ENCODE measurements at places on chromosomes 2 and 18. TPM values are rescaled to one million over a fixed set of nuclear protein-coding genes. Genes with fewer than 3 reads are reported as not detected.
A peak's percentile ranks its signal among the peaks of the same experiment; 100 is the strongest.

- no peak for DNase-seq
These were observed 54.2 kb downstream of the IMPA2 start for GRCh38 chr18:12035481-12035880.

GRCh38 chr2:133515271-133515670 lies 53.0 kb downstream of the NCKAP5 start:
- DNase-seq = no peak

- no peak for DNase-seq
These were observed 88.8 kb upstream of the MAP4K4 start for GRCh38 chr2:101608408-101609310.

GRCh38 chr2:28895189-28895893 lies 874 bp downstream of the WDR43 start:
- DNase-seq = peak; percentile 46

DNA sequence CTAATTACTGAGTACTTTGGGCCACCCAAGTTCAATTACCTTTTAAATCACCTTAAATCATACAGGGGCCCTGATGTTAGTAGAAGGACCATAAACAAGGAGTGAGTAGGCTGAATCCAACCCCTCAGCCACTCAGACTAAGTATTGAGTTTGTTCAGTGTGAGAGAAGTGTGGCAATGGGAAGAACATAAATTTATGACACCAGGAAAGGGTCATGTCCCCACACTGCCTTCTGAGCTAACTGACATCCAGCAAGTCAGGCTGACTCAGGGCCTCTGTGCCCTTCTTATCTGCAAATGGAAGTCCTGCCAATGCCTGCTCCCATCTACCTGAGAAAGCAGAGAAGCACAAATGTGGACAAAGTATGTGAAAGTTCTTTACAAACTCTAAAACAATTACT lies 12.9 kb downstream of the PLEKHM3 start:
- DNase-seq = no peak

GRCh38 chr2:8641301-8641965 lies 40.4 kb upstream of the ID2 start:
- DNase-seq = no peak

GRCh38 chr18:48975120-48975816 lies 24.5 kb upstream of the SMAD7 start:
- DNase-seq = no peak

DNA sequence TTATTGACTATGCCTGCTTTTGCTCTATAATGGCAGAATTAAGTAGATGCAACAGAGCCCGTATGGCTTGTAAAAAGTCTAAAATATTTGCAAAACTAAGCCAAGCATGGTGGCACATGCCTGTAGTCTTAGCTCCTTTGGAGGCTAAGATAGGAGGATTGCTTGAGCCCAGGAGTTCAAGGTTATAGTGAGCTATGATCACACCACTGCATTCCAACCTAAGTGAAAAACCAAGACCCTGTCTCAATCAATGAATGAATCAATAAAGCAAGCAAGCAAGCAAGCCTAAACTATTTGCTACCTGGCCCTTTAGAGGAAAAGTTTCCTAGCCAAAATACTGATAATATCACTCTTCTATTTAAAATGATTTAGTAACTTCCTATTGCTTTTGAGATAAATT lies 260.0 kb downstream of the OTX1 start:
- no peak for DNase-seq

DNA sequence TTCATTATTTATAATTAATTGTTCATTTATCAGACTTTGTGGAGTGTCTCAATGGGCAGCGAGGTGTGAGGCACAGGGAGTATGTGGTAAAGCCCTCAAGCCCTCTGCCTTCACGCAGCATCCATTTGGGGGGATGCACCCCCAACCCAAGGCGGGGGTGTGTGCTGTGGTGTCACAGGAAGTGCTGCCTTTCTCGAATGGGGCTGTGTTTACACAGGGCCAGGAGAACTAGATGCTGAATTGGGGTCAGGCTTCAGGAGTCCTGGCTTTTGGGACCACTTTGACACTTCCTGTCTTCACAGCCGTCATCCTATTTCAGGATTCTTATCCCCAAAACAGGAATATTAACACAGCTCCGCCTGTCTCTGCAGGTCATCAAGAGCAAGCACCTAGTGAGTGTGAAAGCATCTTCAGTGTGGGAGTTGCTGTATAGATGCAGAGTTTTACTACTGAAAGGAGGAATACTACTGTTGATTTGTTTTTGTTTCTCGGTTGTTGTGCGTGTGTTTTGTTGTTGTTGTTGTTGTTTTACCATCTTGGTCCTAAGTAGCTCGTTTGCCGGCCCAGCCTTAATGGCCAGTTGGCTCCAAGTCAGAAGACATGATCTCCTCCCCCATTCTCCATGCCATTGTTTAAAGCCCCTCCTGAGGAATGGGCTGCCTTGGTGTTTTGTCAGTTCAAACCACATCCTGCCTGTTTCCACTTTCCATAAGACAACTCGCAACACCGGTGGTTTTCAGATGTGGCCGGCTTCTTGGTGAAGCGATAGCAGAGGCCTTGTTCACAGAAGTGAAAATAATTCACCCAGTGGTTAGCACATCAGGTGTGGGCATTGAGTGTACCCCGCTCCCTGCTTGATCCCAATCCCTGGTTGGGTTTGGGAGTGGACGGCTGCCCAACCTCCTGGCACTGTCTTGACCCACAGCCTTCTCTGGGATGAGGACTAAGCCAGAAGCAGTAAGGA lies 221.3 kb downstream of the BCL2 start:
- no peak for DNase-seq

DNA sequence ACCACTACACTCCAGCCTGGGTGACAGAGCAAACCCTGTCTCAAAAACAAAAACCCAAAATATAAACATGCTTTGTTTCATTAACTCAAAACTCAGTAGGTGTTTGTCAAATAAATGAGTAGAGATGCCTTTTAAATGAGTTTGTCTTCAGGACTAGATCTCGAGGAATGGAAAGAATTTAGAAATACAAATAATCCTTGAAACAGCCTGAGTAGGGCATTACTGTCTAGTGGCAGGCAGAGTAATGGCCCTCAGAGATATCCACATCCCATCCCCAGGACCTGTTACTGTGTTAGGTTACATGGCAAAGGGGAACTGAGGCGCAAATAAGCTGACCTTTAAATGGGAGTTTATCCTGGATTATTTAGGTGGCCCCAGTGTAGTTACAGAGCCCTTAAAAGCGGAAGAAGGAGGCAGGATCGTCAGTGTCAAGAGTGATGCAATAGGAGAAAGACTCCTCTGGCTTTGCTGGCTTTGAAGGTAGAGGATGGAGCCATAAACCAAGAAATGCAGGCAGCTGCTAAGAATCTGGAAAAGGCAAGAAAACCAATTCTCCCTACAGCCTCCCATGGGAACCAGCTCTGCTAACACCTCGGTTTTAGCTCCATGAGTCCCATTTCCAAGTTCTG lies 63.0 kb downstream of the CABLES1 start:
- no peak for DNase-seq

GRCh38 chr2:169362118-169362893 lies at the start of gene LRP2:
Gene LRP2 (minus strand): TSS chr2:169362534. CDS start chr2:169362399, 135 bp downstream.
- DNase-seq = no peak

- no peak for DNase-seq
These were observed 52.8 kb upstream of the TGIF1 start for GRCh38 chr18:3397031-3397750.

DNA sequence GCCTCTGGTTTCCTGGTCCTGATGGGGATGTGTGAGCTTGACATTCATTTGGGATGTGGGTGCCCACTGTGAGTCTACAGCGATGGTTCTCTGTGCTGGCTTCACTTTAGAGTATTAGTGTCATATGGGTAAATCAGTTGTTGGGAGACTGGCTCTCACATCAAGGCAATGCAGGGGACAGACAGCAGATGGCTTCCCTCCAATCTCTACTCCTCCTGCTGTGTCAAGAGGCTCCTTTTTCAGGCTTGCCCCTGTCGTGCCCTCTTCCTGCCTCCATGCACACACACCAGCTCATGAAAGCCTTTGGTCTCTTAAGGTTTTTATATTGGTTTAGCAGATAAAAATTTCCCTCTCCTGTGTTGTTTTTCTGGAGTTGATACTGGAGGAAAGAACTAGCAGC lies 315.6 kb downstream of the RDH14 start:
- DNase-seq = no peak

- no peak for DNase-seq
These were observed 282.2 kb upstream of the ST6GAL2 start for GRCh38 chr2:107168141-107168540.

GRCh38 chr18:43596105-43596712 lies 318.9 kb upstream of the SYT4 start:
- DNase-seq = no peak

- no peak for DNase-seq
These were observed 963.6 kb downstream of the SOCS6 start for GRCh38 chr18:71252351-71252865.

DNA sequence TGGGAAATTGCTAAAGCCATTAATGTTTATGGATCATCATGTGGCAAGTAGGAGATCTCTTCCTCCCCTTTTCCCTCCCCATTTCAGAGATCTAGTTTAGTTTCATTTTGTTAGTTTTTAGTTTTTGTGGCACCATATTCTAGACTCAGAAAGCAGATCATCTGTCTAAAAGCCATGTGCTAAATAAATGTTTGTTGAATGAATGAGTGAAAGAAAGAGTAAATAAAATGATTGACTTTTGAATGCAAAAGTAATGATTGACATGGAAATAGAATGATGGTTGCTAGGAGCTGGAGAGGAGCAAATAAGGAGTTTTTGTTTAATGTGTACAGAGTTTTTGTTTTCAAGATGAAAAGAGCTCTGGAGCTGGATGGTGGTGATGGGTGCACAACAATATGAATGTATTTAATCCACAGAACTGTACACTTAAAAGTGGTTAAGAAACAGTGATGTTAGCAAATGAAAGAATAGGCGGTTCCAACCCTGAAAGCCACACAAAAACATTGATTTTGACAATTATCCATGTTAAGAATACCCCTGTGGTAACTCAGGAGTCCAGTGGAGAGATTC lies 23.6 kb downstream of the TMEM178A start:
- no peak for DNase-seq

DNA sequence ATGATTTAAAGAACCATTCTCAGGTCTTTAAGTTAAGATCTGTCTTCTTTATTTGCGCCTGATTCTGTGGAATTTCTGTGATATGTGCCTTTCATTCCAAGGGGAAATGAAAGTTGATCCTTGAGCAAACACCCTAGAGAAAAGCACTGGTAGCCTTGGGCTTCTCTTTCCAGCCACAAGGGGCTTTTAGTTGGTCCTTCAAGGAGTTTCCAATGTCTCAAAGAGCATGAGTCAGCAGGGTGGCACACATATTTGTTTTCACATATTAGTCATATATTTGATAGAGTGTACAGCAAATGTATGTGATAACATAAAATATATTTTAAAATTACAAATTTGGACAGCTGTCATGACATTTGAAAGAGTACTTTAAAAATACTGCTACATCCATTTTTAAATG lies 339.5 kb downstream of the TXNL1 start:
- no peak for DNase-seq

DNA sequence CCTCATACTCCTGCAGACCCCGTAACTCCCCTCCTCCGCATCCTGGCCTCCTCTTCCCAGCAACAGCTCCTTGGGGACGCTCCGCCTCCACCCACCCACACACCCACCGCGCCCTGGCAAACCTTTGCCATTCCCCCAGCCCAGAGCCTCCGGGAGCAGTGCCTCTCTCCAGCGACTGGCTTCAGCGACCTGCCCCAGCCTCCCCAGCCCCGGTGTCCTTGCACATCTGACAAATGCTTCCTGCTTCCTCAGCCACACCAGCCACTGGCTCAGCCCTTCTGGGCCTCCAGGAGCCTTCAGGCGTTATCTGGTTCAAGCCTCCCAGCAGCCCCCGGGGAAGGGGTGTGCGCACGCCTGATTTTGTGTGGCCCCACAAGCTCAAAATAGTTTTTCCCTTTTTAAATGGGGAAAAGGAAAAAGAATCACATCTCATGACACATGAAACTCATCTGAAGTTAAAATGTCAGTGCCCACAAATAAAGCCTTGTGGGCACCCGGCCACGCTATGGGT lies 14.2 kb downstream of the ESPNL start:
- no peak for DNase-seq

DNA sequence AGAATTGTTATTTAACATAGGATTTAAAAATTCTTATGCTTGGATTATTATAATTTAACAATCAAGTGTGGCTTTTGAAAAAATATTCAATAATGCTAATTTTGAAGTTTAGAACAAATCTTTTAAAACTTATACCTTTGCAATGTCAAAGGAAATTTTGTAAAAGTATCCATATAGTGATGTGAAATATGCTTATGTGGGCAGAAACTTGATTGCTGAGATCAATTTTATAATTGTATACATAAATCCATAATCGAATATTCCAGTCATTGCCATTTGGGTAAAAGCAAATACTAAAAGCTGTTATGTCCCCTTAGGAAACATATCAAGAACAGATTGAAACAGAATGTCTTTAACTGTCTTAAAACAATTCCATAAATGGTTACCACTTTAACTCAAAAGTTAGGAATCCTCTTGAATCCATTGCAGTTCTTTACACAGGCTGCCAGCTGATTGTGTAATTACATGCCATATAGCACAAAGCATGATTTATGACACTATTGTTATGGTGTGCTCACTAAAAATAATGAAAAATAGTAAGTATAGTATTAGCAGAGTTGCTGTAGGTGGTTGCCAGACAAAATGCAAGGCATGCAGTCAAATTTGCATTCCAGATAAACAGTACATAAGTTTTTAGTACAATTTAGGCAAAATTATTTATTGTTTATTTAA lies 24.2 kb downstream of the PLCL1 start:
- no peak for DNase-seq

DNA sequence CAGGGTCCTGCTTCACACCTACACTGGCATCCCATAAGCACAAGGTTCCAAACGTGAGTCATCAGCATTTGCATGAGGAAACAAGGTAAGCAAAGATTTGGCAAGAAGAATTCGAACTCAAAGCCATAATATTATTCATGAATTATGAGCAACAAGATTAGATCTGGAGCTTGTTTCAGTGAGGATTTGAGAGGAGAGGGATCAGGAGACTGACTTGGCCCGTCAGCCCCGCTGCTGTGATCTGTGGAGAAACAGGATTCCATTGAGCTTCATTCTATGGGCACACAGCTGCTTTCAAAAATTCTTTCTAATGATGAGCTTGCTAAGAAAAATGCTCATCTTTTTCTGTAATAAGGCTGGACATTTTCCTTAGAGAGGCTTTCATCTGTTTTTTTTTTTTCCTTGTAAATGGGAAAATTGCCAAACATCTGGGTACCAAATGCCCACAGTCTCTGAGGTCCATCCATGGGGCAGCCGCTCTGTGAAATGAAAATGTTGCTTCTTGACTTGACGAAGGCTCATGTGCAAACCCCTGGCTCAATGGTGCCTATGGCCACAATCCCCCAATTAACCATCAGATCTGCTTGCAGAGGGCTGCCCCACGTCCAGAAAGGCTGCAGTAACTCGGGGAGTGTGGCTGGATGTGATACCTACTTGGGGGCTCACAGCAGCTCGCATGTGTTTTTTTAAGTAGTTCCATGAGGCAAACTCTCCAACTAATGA lies 179.3 kb downstream of the TMEM18 start:
- DNase-seq = no peak

Gene CNTNAP5
- not detected for total RNA-seq

Gene ACTG2
- total RNA-seq = 56.6 TPM

Gene AKAIN1
- not detected for total RNA-seq

Gene LRATD1
- total RNA-seq = 0.48 TPM

Gene TCF23
- total RNA-seq = 0.12 TPM

Gene MYO5B
- 0.63 TPM for total RNA-seq

Measured in omental fat pad (tissue), 4 donors.